ENCODE measurements at places on chromosomes 2 and 18.

GRCh38 chr2:237876061-237876526 lies 16.7 kb downstream of the RAMP1 start:
- DNase-seq, result no peak

GRCh38 chr2:28868611-28869010 lies 1.5 kb downstream of the TRMT61B start:
- DNase-seq, result no peak

- no peak for DNase-seq
Measured at GRCh38 chr2:181461056-181461997, 4.1 kb downstream of the ITGA4 start.

DNA sequence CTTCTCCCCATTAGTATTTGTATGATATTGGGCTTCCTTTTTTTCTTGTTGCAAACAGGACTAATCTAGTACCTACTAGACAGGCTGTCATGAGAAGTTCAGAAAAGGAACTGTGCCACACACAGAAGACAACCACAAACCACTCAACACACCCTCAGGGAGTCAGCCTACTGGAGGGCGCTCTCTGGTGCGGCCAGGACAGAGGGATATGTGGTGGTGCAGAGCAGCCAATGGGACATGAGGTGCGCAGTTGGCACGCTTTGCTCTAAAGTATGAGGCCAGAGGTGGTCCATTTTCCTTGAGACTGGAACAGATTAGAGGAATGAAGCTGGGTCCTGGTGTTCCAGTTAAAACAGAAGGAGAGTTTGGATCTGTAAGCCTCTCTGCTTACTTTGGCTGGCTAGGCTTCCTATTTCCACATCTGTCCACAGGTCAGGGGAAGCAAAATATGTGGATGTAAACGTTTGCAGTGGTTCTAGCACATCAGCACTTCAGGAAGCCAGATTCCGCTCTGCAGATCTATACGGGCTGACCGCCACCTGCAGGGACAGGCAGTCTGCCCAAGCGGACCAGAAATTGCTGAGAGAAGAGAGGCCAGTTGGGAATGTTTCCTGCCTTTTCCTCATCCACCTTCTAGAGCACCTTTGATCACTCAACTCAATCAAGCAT lies 114.1 kb downstream of the GFPT1 start:
- no peak for DNase-seq

DNA sequence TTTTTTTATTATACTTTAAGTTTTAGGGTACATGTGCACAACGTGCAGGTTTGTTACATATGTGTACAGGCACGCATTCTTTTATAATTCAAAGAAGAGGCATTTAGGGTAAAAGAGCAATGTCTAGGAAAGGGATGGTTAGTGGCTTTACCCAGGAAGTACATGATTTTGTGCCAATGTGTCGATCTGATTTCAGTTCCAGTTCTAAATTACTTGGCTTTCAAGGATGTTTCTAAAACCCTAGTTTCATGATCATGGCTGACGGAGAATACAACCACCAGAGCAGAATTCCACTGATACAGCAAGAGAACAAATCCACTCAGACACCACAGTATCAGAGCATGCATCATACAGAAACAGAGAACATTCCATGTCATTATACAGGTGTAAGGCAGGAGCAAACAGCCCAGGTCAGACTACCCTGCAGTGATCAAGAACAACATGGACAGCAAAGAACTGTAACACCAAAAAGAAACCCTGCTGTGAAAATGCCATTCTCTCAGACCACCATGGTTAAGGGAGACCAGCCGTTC lies 116.7 kb upstream of the STK17B start:
- no peak for DNase-seq

All from T-helper 2 cell (primary cell).